ENCODE measurements at places on chromosomes 2 and 18.
A peak's percentile ranks its signal among the peaks of the same experiment; 100 is the strongest.

DNA sequence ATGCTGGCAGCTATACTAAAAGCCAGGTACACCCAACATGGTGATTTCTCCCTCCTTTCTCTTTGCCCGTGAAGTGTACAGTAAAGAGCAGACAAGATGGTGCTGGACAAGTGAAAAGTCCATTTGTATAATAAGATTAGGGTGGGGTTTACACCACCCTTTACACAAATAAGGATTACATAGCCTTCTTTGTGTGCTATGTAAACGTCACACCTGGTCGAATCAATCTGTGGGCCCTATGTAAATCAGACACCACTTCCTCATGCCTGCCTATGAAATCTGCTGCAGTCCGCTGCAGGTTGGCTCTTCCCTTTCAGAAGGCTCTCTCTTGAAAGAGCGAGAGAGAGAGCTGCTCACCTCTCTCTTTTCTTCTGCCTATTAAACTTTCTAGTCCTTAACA lies 1054.3 kb upstream of the SLC39A10 start:
- DNase-seq: no peak

DNA sequence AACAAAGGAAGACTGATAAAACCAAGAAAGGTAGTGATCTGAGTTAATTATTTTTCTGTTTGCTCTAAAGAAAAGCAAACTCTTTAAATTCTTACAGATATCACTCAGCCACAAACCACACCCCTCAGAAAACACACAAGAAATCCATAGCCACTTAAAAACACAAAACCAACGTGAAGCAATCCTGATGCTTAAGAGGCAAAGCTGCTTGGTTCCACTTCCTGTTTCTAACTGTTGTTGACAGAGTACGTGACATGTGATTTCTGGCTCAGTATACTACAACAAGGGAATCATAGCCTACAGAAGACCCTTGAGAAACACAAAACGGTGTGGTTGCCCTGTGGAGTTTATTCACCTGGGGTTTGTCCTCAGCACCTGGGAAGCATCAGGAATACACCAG lies 240.9 kb upstream of the APCDD1 start:
- DNase-seq: peak; percentile 22

GRCh38 chr2:1488181-1488671 lies 75.0 kb downstream of the TPO start:
- DNase-seq: no peak

DNA sequence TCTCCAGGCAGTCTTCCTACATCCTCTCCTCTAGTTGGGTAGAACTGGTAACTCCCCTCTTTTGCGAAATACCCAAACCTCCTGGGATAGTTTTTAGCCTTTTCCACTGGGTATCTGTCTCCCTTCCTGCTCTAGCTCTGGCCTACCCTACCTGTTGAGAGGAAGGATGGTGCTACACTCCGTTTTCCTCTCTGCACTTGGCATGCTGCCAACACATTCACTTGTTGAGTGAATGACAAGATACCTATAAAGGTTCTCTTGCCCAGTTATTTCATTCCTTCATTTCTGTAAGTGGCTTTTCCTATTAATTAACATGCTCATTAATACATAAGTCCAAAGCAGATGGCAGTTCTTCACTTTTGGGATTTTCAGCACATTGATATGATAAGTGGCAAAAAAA lies 293.8 kb downstream of the CNTNAP5 start:
- DNase-seq: no peak

- DNase-seq: no peak
Observed at GRCh38 chr2:183995632-183996031, 602.7 kb upstream of the ZNF804A start.

DNA sequence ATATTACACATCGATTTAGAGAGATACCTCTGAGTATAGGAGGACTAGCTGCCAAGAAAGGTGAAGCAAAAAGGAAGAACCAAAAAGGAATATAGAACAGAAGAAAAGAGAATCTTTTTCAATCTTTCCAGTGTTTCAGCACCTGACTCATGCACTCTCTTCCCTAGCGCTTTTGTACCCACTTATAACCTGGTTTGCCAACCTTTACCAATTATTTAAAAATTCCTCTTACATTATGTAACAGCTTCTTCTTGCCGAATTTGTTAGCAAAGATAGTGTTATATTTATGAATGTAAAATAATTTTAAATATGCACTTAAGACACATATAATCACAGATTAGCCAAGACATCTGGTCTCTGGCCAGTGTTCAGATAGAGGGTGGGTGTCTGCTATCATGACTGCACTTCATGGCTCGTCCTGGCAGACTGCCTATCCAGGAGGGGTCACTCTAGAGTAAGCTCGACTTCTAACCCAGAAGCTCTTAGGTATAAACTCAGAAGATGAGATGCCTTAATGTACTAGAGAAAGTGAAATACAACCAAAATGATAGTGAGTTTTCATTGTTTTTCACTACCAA lies 122.9 kb downstream of the ATAD2B start:
- DNase-seq: no peak

GRCh38 chr2:54967269-54967668 lies 83.0 kb downstream of the RTN4 start:
- no peak for DNase-seq

- no peak for DNase-seq
Observed at GRCh38 chr18:79169958-79170555, 100.9 kb downstream of the ATP9B start.

DNA sequence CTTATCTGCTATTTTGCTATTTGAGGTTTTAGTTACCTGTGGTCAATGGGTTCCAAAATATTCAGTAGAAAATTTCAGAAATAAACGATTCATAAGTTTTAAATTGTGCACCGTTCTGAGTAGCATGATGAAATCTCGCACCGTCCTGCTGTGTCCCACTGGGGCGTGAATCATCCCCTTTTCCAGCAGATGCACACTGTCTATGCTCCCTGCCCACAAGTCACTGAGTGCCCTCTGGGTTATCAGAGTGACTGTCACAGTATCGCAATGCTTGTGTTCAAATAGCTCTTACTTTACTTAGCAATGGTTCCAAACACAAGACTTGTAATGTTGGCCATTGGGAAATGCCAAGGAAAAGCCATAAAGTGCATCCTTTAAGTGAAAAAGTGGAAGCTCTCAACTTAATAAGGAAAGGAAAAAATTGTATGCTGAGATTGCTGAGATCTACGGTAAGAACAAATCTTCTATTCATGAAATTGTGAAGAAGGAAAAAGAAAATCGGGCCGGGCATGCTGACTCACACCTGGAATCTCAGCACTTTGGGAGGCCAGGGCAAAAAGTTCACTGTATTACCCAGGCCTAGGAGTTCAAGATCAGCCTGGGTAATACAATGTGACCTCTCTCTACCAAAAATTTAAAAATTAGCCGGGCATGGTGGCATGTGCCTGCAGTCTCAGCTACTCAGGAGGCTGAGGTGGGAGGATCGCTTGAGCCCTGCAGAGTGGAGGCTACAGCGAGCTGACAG lies 13.3 kb downstream of the COL4A3 start:
- DNase-seq: no peak

GRCh38 chr2:2409481-2409880 lies 78.4 kb upstream of the MYT1L start:
- DNase-seq: no peak

DNA sequence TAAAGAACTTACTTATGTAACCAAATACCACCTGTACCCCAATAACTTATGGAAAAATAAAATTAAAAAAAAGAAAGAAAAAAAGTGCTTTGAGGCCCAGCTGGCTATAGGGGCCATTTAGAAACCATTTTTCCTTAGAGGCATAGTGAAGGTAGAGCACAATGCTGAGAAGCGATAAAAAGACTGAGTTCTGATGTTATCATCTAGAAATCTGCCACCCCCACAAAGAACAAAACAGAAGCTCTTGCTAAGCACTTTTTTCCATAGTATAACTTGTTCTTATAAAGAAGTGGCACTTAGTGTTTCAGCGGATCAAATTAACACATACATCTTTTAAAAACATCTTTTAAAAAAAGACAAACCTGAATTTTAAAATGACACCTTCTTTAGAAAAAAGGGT lies 51.4 kb downstream of the ICOS start:
- DNase-seq: no peak

GRCh38 chr18:24656050-24656449 lies 195.6 kb downstream of the HRH4 start:
- DNase-seq: no peak

DNA sequence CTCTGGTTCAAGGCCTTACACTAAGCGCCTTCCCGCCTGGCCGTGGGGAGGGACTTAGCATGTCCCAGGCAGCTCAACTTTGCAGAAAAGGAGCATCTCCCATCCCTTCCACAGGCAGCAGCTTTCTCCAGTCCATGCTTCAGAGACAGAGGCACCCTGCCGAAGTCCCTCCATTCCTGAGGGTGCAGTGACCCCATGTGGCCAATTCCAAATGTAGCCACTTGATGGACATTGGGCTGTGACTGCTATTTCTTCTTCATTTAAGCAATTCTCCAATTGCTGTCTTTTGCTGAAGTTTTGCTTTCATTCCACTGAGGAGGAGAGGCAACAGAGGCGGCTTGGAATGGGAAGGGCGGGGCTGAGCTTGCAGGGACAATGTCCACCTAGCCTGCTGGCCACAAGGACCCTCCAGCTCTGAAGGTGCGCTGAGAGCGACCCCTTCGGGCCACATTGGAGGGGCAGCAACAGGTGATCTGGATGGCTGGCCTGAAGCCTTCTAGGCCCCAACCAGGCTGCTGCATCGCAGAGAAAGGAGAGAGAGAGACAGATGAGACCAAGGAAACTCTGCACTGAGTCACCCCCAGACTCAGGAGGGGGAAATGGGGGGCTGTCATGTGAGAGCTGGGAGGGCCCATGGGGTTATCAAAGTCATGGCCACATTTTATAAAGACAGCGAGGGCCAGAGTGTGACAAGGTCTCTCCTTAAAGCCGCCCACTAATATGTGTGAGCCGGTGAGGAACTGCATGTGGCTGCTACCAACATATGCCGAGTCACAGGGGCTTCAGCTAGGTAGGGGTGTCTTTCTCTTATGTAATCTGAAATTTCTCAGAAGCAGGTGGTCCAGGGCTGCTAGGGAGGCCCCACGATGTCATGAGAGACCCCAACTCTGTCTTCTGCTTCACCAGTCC lies 61.3 kb downstream of the LONRF2 start:
- peak; percentile 64 for DNase-seq

DNA sequence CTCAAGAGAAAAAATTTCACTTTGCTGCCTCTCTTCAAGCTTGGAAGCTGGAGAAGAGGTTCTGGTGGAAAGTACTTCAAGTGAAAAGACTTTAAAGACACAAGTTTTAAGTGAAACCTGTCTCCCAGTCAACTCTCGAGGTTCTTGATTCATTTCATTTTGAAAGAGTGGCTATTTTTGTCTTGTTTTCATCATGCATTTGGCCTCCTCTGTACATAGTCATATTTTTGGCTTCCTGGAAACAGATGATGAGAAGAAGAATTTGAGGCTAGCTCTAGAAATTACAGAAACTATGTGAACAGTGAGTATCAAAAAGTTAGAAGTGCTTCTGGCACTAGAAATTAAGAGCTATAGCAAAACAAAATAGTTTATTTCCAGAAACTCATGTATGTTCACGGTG lies 124.8 kb downstream of the DTNA start:
- DNase-seq: no peak

GRCh38 chr18:68778280-68778886 lies 19.5 kb upstream of the CCDC102B start:
- DNase-seq: no peak

- no peak for DNase-seq
Observed at GRCh38 chr18:23592911-23593310, 6.6 kb upstream of the NPC1 start.

- DNase-seq: no peak
Observed at GRCh38 chr18:49515516-49515915, 28.5 kb upstream of the C18orf32 start.

GRCh38 chr18:11042247-11042646 lies 107.1 kb downstream of the PIEZO2 start:
- DNase-seq: no peak

GRCh38 chr2:44686561-44686960 lies 254.9 kb upstream of the SIX3 start:
- DNase-seq: no peak

DNA sequence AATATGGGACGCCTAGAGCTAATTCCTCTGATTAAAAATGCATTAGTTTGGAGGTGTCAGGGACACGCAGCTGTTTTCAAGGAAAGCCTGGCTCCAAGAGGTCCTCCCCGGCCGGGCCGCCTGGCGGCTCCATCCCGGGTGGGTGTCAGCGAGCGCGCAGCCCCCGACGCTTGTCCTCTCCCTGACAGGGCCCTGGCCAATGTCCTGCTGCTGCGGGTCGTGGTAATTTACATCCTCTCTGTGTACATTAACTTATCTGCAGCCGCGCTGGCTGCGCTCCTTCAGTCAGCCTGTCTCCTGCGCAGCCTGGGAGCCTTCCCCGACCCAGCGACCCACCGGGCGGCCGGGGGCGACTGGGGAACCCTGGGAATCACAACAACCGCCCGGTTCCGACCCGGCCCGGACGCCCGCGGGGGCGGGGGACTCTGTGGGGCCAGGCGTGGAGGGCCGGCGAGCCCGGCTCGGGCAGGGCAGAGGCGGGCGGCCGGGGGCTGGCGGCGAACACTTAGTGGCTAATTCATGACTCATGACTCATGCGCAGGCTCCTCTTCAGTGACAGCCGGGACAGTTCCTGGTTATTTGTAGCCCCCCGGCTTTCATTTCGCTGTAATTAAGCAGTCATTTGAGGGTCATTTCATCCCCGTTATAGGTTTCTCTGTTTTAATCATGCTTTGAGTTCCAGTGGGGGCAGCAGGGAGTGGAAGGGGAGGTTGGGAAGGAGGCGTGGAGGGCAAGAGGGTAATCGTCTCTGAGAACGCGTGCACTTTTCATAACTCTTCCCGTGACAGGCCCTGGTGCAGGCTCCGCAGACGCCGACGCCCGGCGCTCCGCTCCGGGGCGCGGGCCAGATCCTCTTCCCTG lies 141.9 kb upstream of the CTAGE1 start:
- peak; percentile 30 for DNase-seq

GRCh38 chr18:63831080-63831788 lies 56.0 kb downstream of the SERPINB7 start:
- peak; percentile 20 for DNase-seq

- DNase-seq: no peak
Observed at GRCh38 chr2:218962859-218963492, 3.5 kb downstream of the CDK5R2 start.

DNA sequence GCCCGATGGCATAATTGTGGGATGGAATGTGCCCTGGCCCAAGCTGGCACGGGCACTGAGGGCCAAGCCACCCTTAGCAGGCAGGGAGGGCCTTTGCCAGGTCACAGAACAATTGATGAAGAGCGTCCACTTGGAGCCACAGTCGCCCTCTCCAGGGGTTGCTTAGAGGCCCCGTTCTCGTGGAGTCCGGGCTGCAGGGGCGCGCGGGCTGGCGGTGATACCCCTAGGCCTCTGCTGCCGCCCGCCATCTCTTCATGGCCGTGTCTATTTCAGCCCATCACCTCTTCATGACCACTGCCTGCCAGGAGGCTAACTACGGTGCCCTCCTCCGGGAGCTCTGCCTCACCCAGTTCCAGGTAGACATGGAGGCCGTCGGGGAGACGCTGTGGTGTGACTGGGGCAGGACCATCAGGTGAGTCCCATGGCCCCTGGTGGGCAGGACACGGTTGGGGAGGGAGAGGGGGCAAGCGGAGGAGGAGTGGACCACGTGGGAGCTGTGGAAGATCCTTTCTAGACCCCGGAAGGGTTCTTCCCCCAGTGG lies 17.6 kb downstream of the RAMP1 start:
- DNase-seq: no peak

GRCh38 chr2:43194121-43194869 lies 32.1 kb downstream of the ZFP36L2 start:
- peak; percentile 71 for DNase-seq

GRCh38 chr18:813172-814071 lies 1.4 kb upstream of the YES1 start:
- peak; percentile 28 for DNase-seq
